Liver (tissue), 10 donors: ENCODE measurements at places on chromosomes 2 and 18.
A peak's percentile ranks its signal among the peaks of the same experiment; 100 is the strongest.

DNA sequence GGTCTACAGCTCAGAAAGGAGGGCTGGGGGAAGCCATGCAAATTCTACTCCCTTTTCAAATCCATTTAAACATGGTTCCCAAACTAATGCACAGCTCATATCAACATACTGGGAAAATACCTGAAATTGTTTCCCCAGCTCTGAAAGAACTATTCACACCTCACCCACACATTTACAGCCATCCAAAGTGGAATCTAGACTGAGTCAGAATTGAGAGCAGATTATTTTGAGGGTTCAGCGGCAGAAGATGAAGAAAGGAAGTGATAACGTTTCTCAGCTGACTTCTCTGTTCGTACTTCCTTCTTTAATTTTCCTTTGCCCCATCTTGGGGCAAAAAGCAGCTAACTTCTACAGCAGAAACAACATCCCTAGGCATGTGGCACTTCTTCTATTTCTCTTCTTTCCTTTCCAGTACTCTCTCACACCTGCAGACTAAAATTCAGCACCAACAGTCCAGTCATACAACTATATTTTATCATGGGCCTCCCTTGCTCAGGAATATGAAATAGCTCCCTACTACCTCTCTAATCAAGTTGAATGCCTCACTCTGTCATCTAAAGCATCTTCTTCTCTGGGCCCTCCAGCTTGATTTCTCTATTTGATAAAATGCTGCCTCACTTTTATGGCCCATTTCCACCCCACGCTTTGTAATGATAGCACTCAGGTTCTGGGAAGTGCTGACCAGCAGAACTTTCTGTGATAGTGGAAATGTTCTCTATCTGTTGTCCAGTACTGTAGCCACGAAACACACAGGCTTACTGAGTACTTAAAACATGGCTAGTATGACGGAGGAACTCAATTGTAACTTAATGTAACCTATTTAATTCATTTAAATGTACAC is 35.9 kb downstream of the ARHGAP25 start:
- DNase-seq = no peak

- peak; percentile 68 for DNase-seq
Measured at GRCh38 chr18:61322265-61322873, 10.9 kb upstream of the CDH20 start.

DNA sequence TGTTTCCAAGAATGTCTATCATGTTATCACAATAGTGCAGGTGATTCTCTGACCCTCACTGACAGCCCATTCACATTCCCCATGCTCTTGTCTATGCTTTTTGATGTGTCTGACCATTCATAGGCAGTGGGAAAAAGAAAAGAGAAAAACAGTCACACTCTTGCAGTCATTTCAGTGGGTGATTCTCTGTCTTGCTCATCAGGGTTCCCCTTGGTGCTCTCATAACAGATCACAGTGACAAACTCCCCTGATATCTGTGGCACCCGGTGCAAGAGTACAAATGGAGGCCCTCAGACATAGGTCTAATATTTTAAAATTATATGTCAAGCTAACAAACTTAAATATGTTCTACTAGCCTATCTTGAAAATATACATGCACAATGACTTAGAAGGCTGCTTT is 72.7 kb upstream of the PPP1CB start:
- DNase-seq = no peak

DNA sequence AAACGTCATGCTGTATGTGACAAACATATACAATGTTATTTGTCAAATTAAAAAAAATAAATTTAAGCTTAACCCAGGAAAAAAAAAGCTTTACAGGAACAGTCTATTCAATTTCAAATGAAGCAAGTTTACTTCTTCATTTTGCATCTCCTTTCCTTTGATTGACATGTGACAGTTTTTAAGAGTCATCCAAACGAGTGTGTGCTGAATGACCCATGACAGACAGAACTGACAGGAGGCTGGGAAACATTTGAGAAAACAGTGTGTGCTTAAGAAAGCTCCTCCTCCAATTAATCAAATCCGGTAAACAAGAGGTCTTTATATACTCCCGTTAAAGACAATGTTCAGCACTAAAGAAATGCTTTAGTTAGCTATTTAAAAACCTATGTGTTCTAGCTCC is 177.7 kb downstream of the SRBD1 start:
- no peak for DNase-seq

- no peak for DNase-seq
Measured at GRCh38 chr2:172562298-172562697, 6.4 kb downstream of the PDK1 start.

DNA sequence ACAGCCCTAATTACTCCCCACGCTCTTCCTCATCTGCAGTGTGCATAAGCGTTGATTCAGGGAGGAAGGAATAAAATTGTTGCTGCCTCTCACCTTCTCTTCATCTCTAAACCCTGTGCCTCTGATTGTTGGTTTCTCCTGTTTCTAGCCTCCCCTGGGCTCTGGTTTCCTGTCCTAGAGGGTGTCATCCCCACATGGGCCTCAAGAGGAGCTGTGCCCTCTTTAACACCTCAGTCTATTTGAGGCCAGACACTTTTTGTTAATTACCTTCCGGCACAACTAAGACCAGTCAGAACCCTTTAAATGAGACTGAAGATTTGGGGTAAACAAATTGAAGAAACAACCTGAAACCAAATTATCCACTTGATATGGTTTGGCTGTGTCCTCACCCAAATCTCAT is 9.7 kb downstream of the CTAGE1 start:
- DNase-seq = no peak

- DNase-seq = no peak
Measured at GRCh38 chr2:66840321-66841002, 405.5 kb downstream of the MEIS1 start.

GRCh38 chr18:41731884-41732283 is 223.2 kb upstream of the PIK3C3 start:
- no peak for DNase-seq

DNA sequence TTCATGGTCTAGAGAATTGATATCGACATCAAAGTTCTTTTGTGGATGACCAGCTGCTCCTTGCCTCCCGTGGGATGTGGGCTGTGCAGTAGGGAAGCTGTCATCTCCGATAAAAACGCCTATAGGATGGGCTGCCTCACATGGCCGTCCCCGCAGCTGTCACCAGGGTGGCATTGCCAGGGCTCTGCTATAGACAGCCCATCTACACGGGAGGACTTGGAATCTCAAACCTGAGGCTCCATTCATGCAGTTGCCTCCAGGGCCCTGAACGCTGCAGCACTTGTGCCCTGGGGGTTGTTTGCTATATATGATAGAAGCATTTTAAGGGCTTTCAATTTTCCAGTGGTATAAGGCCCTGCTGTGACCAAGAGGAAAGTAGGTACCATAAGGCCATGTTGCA is 183.1 kb downstream of the MYCN start:
- peak; percentile 25 for DNase-seq

- DNase-seq = no peak
Measured at GRCh38 chr2:169415233-169415748, 53.0 kb upstream of the LRP2 start.

- no peak for DNase-seq
Measured at GRCh38 chr18:79260023-79260422, 135.7 kb upstream of the NFATC1 start.

DNA sequence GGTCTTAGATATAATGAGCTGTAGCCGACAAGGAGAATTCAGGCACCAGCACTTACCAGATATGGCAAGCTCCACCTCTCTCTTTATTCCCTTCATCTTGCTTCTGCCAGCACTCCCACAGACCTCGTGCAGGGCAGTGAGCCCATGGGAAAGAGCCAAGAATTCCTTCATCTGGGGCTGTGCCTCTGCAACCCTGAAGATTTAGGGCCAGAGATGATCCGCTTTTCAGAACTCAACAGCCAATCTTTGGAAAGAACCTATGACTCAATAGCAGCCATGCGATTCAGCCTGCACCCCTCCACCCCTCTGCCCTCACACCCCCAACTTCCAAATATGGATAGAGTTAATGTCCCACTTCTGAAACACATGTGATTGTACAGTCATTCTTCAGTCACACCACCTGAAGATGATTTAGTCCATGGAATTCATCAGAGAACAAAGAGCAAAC is 533.7 kb upstream of the TNP1 start:
- DNase-seq = no peak

DNA sequence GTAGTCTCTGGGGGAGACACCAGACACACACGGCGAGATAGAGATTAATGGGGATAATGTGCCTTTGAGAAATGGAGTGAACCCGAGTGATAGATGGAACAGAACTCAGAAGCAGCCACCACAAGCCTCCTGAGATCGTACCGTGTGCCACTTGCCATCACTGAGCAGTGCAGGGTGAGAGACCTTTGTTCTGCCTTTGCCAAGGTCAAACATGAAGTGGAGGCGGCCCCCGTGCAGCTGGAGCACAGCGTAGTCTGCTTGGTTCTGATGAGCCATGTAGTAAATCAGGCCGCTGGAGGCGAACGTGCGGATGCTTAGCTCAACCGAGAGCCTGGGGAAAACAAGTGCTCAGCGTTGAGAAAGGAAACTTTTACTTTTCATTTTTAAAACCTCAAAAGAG is 167.0 kb downstream of the LAMA1 start:
- no peak for DNase-seq

DNA sequence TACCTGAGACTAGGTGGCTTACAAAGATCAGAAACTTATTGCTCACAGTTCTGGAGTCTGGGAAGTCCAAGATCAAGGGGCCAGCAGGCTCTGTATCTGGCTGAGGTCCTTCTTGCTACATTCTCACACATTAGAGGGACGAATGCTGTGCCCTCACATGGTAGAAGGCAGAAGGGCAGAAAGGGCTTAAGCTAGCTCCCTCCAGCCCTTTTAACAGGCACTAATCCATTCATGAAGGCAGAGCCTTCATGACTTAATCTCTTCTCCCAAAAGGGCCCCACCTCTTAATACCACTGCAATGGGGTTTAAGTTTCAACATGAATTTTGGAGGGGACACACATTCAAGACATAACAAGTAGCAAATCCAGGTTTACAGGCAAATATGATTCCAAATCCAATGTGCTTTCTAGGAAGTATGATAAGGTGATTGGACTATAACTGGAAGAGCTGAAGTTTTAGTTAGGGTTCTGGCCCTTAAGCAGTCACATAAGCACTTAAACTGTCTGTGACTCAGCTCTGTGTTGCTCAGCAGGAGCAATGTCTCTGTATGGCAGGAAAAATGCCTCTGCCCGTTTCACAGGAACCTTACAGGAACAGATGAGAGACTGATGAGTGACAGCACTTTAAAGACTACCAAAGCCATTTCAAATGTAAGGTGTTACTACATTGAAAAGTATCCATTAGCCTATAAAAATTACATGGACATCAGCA is 119.6 kb upstream of the PTPRM start:
- DNase-seq = no peak

DNA sequence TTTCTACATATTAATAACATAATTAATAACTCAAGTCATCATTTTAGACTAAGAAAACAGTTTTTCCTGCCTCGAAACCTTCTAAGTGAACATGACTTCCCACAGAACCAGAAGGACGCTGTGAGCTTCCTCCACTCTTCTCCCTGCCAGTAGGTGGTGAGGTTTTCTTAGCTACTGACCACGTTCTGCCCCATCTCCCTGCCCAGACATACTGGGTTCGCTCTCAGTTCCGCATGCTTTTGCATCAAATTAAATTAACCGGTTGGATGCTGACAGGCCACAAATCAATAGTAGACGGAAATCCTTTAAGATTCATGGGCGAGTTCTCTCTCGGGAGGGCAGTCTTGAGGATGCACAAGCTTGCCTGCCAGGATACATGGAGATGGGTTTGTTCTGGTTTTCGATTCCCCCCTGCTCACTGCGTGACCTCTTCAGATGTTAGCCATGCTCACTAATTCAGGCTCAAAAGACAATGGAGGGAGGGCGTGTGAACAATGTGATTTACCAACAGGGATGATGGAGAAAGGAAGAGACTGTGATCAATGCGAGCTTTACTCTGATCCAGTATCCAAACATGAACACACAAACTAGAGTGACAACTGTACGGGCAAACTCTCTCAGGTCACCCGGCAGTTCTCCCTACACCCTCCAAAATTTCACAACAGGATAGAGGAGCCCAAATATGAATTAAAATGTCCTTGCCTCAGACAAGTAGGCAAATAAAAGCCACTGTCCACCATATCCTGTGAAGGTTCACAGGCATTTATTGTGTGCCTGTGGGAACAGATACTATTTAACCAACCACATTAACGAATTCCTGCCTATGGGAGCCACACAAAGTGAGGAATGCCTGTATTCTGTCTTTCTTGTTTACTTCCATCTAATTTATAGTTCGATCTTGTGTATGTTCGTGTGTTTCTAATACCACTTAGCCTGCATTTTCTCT is 375.7 kb downstream of the EIPR1 start:
- no peak for DNase-seq

DNA sequence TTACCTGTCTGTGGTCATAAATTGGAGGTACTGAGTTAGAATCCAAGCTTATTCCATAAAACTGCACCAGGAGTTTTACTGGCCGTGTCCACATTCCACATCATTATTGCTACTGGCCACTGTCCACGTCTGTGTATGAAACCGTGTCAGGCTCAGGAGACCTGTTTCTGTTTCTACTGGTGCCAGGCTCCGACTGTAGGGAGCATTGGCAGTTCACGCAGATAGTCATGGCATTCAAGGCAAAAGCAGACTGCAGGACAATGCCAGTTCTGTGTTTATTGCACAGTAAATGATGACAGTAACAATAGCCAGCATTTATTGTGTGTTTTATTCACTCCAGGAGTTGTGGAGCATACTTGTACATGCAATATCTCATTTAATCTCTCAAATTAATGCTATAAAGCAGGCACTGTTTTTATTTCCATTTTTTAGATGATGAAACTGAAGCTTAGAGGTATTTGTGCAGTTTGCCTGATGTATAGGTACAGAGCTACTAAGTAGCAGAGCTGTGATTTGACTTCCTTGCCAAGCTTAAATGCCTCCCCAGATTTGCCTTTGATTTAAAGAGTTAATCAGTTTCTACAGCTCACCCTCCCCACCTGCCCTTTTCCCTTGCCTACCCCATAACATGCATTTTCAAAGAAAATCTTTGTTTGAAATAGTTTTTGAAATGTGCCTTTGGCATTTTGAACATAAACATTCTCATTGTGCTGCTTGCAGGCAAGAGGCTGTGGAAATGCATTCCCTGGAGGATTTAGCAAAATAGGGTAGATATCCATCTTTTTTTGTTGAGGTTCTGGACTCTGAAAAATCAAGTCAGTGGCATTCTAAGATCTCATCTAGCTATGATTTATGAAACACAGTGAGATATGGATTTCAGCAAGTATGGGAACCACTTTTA is 55.5 kb downstream of the MAP4K4 start:
- DNase-seq = no peak

DNA sequence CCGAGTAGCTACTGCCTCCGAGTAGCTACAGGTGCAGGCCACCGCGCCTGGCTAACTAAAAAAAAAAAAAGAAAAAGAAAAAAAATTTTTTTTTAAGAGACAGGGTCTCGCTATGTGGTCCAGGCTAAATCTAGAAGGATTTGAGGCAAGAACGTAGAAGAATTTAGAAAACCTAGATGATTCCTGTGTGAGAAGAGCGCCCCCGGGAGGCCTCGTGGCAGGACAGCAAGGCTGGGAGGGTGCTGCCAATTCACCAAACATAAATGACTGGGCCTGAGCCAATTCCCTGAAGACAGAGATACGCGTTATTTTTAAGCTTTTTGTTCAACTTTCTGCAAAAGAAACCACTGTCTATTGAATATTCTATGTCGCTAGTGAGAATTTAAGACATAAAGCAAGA is 90.1 kb upstream of the TGFA start:
- DNase-seq = peak; percentile 64
